T-cell (primary cell): ENCODE measurements at places on chromosomes 7 and 10.

GRCh38 chr7:113046453-113046852, 40.2 kb downstream of the GPR85 start:
- no peak for DNase-seq

- DNase-seq: no peak
Observed at GRCh38 chr7:22429386-22429785, 70.6 kb downstream of the STEAP1B start.

- no peak for DNase-seq
Observed at GRCh38 chr10:71302874-71303568, 16.0 kb upstream of the SLC29A3 start.

- DNase-seq: no peak
Observed at GRCh38 chr10:44384601-44385025, 284 bp downstream of the CXCL12 start.

GRCh38 chr10:84054743-84055142, 84.6 kb upstream of the GHITM start:
- DNase-seq: no peak

DNA sequence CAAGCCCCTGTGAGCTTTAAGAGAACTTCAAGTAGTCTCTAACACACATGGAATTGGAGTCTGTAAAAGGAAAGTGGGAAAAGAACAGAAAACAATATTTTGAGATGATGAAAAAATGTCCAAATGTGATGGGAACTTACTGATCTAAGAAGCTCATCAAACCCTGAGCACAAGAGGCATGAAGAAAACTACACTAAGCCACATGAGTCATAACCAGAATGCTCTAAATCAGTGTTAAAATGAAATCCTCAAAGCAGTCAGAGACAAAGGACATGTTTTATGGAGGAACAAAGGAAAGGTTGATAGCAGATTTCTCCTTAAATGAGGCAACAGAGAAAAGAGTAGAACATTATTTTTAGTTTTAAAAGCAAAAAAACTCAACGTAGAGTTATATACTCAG, 37.2 kb downstream of the ZNF33A start:
- no peak for DNase-seq
